Heart right ventricle (tissue), 16 donors: ENCODE measurements at places on chromosomes 5 and 9. TPM values are rescaled to one million over a fixed set of nuclear protein-coding genes. Genes with fewer than 3 reads are reported as not detected.

Gene C1QTNF3
- total RNA-seq, result 0.56 TPM

- DNase-seq, result no peak
Observed at GRCh38 chr9:133591116-133591910, 17.9 kb downstream of the FAM163B start.

Gene SGCD
- total RNA-seq, result 153 TPM

GRCh38 chr9:115192280-115192679 is 74.3 kb upstream of the TNC start:
- no peak for DNase-seq

Gene MYORG
- total RNA-seq, result 6.7 TPM

Gene DDX4
- total RNA-seq, result not detected

GRCh38 chr5:172133359-172134029 is 54.5 kb downstream of the STK10 start:
- no peak for DNase-seq

GRCh38 chr5:33361781-33362180 is 79.0 kb upstream of the TARS1 start:
- no peak for DNase-seq

DNA sequence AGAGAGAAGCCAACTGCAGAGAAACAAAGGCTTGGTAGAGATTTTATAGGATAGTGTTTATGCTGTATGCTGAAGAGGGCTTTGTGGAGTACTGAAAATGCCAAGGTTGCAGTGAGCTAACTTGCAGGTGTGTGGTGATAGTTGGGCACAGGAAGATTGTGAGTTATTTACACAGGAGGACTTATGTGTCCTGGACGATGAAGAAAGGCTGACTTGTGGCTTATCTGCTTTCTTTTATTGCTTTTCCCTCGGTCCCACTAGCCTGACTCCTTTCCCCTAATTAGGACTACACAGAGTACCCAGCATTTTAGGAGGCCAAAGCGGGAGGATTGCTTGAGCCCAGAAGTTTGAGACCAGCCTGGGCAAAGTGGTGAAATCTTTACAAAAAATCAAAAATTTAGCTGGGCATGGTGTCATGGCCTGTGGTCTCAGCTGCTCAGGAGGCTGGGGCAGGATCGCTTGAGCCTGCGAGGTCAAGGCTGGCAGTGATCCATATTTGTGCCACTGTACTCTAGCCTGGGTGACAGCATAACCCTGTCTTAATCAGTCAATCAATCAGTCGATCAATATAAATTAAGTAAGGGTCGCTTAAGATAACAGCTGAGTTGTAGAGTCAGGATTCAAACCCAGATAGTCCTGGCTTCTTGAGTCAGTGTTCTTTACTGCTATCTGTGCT is 61.9 kb downstream of the UBE2R2 start:
- DNase-seq, result no peak

Gene APBB3
- total RNA-seq, result 15.6 TPM

GRCh38 chr9:83220730-83221129 is 157.8 kb upstream of the RASEF start:
- no peak for DNase-seq

GRCh38 chr9:27047136-27047535 is 41.7 kb upstream of the LRRC19 start:
- DNase-seq, result no peak

DNA sequence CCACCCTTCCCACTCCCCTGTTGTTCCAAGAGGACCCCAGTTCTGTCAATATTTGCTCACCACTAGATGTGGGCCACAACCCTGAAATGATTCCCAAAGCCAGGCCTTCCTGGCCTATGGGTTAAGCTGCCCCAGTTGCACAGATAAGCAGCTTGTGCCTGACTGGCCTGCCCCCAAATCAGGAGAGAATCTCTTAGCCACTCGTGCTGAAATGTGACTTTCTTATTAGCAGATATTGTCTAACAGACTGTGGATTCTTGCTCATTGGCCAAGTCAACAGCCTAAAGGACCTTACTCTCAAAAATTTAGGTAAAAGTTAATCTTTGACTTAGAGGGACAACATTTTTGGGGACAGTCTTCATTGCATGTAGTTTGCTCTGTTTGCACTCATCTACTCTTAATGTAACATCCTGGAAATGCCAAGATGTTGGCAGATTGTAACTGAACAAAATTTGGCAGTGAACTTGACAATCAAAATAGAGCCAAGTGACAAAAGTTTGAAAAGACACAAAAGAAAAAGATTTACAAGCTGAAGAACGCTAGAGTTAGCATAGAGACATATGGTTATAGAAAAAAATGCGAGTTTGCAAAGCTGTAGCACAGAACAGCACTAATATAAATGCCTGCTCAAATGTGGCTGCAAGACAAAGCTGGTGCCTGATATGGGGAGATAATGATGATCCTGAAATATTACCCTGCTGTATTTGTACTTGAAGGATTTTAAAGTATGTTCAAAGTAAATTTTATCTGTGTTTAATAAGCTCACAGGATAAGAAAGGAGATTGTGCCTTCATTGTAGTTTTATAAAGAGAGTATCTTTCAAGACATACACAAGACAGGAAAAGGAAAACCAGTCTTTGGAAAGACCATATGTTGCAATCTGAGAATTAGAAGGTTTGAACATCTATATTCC is 29.0 kb upstream of the FSD1L start:
- no peak for DNase-seq

Gene FAM219A
- 20.7 TPM for total RNA-seq

Gene BTNL8
- not detected for total RNA-seq

Gene FOXD4L5
- not detected for total RNA-seq

Gene FOXD4L4
- not detected for total RNA-seq

Gene SPINK7
- total RNA-seq, result not detected

Gene FLT4
- 7.0 TPM for total RNA-seq

DNA sequence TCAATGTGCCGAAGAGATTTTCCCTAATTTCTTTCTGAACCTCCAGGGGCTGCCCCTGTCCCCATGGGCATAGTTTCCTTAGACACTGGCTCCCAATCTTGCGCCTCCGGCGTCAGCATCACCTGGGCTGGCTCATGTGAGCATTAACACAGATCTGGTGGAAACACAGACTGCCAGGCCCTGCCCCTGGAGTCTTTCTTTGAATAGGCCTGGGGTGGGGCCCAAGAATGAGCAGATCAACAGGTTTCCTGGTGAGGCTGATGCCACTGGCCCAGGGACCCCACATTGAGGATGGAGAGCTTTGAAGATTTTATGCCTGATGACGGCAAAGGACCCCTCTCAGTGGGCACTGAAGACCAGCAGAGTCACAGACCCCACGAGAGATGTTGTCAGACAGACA is 60.8 kb downstream of the ANKRD33B start:
- no peak for DNase-seq

Gene FAM151B
- total RNA-seq, result 1.4 TPM

- no peak for DNase-seq
Observed at GRCh38 chr5:51651889-51652288, 268.6 kb downstream of the ISL1 start.

Gene ACSL6
- 2.9 TPM for total RNA-seq

GRCh38 chr5:2869471-2869870 is 118.0 kb upstream of the IRX2 start:
- no peak for DNase-seq

DNA sequence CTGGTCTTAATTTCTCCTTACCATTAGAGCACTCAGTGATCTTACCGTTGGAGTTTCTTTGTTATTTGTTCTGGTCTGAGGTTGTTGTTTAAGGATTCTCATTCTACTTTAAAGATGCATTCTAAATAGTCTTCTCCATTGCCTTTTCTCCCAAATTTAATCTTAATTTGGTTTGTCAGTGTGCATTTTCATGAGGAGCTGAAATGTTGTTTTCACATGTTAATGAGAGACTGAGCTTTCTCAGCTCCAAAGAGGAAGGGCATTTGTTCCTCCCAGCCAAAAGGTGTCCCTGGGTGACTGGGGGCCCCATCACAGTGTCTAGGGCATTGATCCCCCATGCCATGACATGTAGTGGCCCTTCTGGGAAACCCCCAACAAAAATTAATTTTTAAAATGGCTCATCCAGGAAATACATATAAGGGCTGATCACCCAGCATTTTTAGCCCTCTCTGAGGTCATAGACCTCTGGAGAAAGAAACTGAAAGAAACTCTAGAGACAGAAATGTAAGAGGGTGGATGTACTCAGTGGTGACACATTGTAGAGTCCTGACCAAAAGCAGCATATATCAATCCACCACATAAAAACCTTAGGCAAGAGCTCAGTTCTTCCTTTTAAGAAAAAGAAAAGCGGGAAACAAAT is 240.4 kb upstream of the RAI14 start:
- DNase-seq, result no peak

DNA sequence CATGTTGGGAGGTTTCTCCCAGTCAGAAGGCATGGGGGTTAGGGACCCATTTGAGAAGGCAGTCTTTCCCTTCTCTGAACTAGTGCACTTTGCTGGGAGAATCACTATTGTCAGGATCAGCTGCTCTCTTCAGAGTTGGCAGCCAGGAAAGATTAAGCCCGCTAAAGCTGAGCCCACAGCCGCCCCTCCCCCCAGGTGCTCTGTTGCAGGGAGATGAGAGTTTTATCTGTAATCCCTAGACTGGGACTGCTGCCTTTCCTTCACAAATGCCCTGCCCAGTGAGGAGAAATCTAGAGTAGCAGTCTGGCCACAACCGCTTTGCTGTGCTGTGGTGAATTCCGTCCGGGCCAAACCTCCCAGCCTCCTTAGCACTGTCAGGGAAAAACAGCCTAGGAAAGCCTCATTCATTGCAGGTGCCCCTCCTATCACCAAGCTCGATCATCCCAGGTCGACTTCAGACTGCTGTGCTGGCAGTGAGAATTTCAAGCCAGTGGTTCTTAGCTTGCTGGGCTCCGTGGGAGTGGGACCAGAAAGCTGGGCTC is 69.8 kb downstream of the CNTLN start:
- no peak for DNase-seq

Gene MEIKIN
- not detected for total RNA-seq

- DNase-seq, result no peak
Observed at GRCh38 chr9:31445357-31445756, 939.1 kb upstream of the ACO1 start.

- DNase-seq, result no peak
Observed at GRCh38 chr5:76303921-76304320, 99.2 kb upstream of the IQGAP2 start.

DNA sequence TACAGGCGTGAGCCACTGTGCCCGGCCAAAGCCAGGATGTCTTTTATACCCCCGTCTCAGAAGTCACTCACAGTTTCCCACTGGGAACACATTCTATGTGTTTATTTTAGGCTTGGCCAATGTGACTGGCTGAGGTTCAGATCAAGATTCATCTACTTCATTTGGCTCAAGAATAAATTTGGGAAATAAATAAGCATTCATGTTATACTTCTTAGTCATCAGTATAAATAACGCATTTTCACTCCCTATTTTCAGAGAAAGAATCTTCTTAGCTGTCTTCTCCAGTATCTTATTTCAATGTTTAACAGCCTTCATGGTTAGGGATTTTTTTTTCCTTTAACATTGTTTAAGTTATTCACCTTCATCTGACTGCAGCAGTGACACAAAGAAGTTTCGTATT is 11.8 kb downstream of the S100Z start:
- no peak for DNase-seq

DNA sequence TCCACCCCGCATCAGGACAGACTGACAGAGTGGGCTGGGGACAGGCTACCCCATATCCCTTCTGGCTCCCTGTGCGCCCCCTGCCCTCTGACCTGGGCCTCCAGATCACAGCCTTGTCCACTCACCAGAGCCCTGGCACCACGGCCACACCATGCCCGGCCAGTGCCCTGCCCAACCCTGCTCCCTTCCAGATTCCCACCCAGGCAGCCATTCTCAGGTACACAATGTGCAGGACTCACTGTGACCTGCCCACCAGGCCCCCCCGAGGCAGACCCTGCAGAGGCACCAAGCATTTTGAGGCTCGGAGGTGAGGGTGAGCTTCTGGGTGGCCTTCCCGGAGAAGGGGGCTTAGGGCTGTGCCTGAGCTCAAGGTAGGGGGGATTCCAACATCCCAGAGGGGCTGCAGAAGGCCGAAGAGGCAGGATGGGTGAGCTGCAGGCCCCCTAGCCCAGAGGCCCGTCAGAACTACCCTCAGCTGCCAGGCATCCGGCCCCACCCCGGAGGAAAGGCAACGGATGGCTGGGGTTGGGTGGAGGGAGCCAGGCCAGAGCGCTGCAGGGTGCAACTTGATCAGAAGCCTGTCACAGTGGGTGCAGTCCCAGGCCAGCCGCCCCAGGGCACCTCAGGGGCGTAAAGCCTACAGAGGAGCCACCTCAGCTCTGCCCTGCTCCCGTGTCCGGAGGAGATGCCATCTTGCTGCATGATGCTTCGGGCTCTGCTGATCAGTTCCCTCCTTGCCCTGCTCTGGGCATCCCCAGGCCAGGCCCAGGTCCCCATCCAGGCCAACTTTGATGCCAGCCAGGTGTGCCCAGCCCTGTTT is at the start of gene LCNL1:
Gene LCNL1 (plus strand): TSS at position 762 of the 820 bp plus-strand sequence. CDS start 594 bp downstream, outside the sequence.
- peak; percentile 46 for DNase-seq

Gene SLCO4C1
- total RNA-seq, result 0.30 TPM

DNA sequence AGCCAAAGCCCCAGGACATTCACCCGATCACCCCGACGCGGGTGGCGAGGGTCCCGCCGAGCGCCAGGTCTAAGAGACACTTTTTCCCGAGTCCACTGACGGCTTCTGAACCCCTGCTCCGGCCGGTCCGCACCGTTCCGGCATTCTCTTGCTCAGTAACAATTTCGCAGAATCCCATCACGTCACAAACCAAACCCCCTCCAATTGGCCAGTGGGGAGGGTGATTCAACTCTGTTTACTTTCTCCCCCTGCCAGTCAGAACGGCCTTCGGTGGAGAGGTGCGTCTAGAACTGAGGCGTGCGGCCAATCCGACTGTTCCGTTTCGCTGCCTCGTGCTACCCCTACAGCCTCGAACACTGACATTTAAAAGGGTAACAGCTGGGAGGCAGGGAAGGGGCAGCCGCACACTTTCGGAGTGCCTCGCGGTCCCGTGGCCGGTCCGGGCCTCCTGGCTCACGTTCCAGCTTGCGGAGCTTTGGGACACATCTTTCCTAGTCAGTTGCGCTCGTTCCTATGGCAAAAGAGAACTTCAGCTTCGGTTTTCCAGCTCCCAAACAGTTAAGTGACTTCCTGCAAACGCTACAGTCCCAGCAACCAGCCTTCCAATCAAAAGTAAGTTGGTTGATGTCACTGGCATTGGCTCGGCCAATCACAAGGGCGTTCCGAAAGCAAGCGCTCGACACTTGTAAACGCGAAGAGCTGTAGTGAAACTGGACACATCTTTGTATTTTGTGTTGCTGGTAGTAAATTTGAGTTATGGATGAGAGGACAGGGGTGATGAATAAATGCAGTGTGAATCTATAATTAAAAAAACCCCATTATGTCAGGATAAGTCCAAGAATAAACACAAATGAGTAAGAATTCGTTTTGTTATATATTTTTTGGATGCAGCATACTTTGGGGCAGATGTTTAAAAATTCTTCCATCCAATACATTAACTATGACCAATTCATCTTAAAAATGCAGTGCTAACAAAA is at the start of gene KLF9:
Gene KLF9 (minus strand): TSS at position 859 of the 977 bp plus-strand sequence. CDS start 1,294 bp downstream, outside the sequence.
- DNase-seq, result peak; percentile 87

Gene TTLL11
- total RNA-seq, result 6.7 TPM

GRCh38 chr9:25975667-25976066 is 297.4 kb upstream of the TUSC1 start:
- no peak for DNase-seq

DNA sequence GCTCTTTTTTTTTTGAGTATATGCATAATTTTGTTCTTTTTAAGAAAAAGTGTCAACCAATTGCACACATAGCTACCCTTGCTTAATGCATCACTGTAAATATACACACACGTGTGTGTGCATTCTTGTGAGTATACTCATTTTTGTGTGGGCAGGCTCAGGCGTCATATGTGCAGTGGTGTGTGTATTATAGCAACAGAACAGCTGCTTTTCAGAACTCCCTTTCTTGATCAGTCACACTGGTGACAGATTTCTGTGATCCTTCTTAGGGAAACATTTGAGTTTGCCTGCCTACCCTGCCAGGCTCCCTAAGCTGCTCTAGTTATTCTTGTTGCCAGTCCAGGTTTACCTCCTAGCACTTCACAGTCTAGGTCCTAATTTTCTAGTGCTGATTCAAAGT is 287.0 kb upstream of the SEMA6A start:
- no peak for DNase-seq
